B cell (primary cell): ENCODE measurements at places on chromosomes 4 and X.

- H3K27me3 ChIP-seq, result no peaks in the 10 kb centered on the region
- H3K27ac ChIP-seq, result no peak overlapping the region
- DNase-seq, result no peak
- no peak overlapping the region for H3K4me3 ChIP-seq
- no peaks in the 10 kb centered on the region for H3K4me1 ChIP-seq
- peaks cover 6% of the 10 kb centered on the region for H3K36me3 ChIP-seq
Observed at GRCh38 chr4:38055566-38055965, 95.4 kb downstream of the PTTG2 start.

- H3K4me3 ChIP-seq, result no peak overlapping the region
- H3K4me1 ChIP-seq, result no peaks in the 10 kb centered on the region
- no peak for DNase-seq
- no peaks in the 10 kb centered on the region for H3K27me3 ChIP-seq
- H3K36me3 ChIP-seq, result no peaks in the 10 kb centered on the region
- no peak overlapping the region for H3K27ac ChIP-seq
Observed at GRCh38 chr4:137923494-137923893, 318.7 kb downstream of the SLC7A11 start.

DNA sequence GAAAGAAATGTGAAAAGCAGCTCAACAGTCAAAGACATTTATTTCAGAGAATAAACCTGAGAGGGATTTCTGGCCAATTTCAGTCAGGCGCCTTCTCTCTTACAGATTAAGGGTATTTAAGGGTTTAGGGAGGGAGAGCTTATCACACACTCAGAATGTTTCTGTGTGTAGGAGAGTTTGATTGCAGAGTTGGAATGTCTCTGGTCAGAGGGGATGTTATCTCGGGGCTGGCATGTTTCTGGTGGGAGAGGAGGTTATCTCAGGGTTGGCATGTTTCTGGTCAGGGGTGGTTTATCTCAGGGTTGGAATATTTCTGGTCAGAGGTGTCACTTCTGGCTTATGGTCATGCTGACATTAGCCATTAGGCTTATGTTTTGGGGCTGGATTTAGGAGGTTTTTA is 1920.5 kb upstream of the PCDH7 start:
- H3K4me1 ChIP-seq, result no peaks in the 10 kb centered on the region
- H3K27ac ChIP-seq, result no peak overlapping the region
- H3K27me3 ChIP-seq, result no peaks in the 10 kb centered on the region
- DNase-seq, result no peak
- H3K36me3 ChIP-seq, result no peaks in the 10 kb centered on the region
- no peak overlapping the region for H3K4me3 ChIP-seq

DNA sequence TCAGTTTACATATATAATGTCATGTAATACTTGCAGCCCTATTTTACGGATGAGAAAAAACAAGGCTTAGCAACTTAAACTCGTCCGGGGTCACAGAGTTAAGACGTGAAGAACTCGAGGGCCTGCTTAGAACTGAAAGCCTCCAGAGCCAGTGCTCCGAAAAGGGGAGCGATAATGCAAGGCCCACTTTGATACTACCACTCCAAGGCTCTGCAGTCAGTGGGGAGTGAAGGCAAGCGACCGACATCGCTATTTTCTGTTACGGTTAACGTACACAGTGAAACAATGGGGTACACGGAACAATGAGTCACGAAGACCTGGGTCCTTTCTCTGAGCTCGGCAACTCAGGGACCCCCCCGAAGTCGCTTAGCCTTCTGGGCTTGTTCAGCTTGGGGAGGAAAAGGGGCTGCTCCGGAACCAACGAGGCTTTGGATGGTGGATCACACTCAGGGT is 965 bp downstream of the PPA2 start:
- no peak for DNase-seq
- peak overlapping the region; percentile 97 for H3K4me3 ChIP-seq
- H3K36me3 ChIP-seq, result peaks cover 1% of the 10 kb centered on the region
- H3K27ac ChIP-seq, result peak overlapping the region; percentile 98
- H3K4me1 ChIP-seq, result peaks cover 17% of the 10 kb centered on the region
- peaks cover 4% of the 10 kb centered on the region for H3K27me3 ChIP-seq

DNA sequence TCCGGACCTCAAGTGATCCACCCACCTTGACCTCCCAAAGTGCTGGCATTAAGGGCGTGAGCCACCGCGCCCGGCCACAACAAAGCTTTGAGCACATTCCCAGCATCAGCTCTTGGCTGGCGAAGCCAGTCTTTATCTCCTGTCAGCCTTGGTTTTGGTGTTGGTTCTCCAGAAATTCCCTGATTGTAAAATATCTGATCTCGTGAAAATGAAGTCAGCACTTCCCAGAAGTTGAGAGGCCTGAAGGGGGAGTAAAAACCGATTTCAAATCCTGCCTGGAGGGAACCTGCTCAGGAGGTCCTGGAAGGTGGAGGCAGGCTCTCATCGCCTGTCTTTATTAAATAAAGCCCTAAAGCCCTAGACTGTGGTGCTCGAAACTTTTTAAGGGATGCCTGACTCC is 33.6 kb downstream of the PTTG2 start:
- no peak for DNase-seq
- no peak overlapping the region for H3K27ac ChIP-seq
- no peaks in the 10 kb centered on the region for H3K36me3 ChIP-seq

DNA sequence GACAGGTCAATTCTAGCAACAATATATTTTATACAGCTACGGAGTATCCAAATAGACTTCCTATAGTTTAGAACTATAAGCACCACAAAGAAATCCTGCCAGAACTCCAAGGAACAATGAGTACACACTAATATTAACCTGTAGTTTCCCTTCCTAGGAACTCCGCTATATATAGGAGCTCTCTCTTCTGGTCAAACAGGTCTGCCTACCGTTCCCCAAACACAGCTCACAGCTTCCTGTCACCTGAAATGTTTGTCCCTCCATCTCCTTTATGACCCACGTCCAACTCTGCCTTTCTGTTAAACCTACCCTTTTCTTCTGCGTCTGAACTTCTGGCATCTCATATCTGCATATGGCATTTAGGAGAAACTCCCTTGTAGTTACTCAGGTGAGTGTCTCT is 10.5 kb upstream of the GJB1 start:
- no peak for DNase-seq
- no peak overlapping the region for H3K27ac ChIP-seq
- no peaks in the 10 kb centered on the region for H3K27me3 ChIP-seq
- H3K4me3 ChIP-seq, result no peak overlapping the region
- no peaks in the 10 kb centered on the region for H3K36me3 ChIP-seq
- H3K4me1 ChIP-seq, result no peaks in the 10 kb centered on the region

DNA sequence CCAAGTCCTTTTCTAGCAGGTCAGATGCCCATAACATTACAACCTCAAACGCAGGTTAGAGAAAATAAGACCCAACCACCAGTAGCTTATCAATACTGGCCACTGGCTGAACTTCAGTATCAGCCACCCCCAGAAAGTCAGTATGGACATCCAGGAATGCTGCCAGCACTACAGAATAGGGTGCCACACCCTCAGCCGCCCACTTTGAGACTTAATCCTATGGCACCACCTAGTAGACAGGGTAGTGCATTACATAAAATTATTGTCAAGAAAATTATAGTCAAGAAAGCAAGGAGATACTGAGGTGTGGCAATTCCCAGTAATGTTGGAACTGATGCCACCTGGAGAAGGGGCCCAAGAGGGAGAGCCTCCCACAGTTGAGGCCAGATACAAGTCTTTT is 19.9 kb upstream of the TRIM61 start:
- no peaks in the 10 kb centered on the region for H3K36me3 ChIP-seq
- no peaks in the 10 kb centered on the region for H3K4me1 ChIP-seq
- no peak overlapping the region for H3K27ac ChIP-seq
- no peaks in the 10 kb centered on the region for H3K27me3 ChIP-seq
- H3K4me3 ChIP-seq, result no peak overlapping the region

GRCh38 chr4:5403746-5404497 is 304.4 kb downstream of the EVC2 start:
- H3K27ac ChIP-seq, result no peak overlapping the region
- no peak for DNase-seq
- no peak overlapping the region for H3K4me3 ChIP-seq

DNA sequence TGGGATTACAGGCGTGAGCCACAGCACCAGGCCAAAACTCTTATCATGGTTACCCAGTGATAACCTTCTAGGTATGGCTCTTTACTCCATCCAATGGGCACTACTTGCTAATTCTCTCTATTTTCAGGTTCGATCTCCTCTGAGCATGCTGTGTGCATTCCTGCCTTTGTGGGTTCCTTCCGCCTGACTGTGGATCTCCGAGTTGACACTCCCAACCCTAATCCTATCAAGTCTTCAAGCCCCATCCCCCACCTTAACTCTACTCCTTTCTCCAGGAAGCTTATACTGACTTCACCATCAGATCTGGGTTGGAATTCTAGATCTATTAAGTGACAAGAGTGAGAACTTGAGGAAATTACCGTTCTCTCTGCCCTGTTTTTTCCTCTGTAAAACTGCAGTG is 64.6 kb downstream of the ZAR1 start:
- no peaks in the 10 kb centered on the region for H3K4me1 ChIP-seq
- H3K27me3 ChIP-seq, result no peaks in the 10 kb centered on the region
- H3K27ac ChIP-seq, result no peak overlapping the region

GRCh38 chr4:156242390-156242789 is 288.7 kb upstream of the CTSO start:
- H3K27ac ChIP-seq, result no peak overlapping the region
- no peak for DNase-seq
- no peaks in the 10 kb centered on the region for H3K27me3 ChIP-seq

GRCh38 chr4:99945718-99946355 is 581 bp downstream of the DNAJB14 start:
- H3K27me3 ChIP-seq, result no peaks in the 10 kb centered on the region
- H3K4me1 ChIP-seq, result peaks cover 37% of the 10 kb centered on the region
- H3K36me3 ChIP-seq, result no peaks in the 10 kb centered on the region
- H3K4me3 ChIP-seq, result peak overlapping the region; percentile 72
- DNase-seq, result no peak

GRCh38 chrX:6325437-6325836 is 96.8 kb upstream of the NLGN4X start:
- DNase-seq, result no peak
- H3K4me1 ChIP-seq, result no peaks in the 10 kb centered on the region
- no peaks in the 10 kb centered on the region for H3K27me3 ChIP-seq
- no peak overlapping the region for H3K4me3 ChIP-seq

- no peak for DNase-seq
- no peaks in the 10 kb centered on the region for H3K4me1 ChIP-seq
- H3K4me3 ChIP-seq, result no peak overlapping the region
- H3K36me3 ChIP-seq, result no peaks in the 10 kb centered on the region
- no peaks in the 10 kb centered on the region for H3K27me3 ChIP-seq
Observed at GRCh38 chr4:142211444-142211843, 575.1 kb downstream of the IL15 start.

- no peak overlapping the region for H3K27ac ChIP-seq
- no peaks in the 10 kb centered on the region for H3K36me3 ChIP-seq
- no peaks in the 10 kb centered on the region for H3K27me3 ChIP-seq
Observed at GRCh38 chr4:88791274-88791673, 93.6 kb upstream of the NAP1L5 start.

DNA sequence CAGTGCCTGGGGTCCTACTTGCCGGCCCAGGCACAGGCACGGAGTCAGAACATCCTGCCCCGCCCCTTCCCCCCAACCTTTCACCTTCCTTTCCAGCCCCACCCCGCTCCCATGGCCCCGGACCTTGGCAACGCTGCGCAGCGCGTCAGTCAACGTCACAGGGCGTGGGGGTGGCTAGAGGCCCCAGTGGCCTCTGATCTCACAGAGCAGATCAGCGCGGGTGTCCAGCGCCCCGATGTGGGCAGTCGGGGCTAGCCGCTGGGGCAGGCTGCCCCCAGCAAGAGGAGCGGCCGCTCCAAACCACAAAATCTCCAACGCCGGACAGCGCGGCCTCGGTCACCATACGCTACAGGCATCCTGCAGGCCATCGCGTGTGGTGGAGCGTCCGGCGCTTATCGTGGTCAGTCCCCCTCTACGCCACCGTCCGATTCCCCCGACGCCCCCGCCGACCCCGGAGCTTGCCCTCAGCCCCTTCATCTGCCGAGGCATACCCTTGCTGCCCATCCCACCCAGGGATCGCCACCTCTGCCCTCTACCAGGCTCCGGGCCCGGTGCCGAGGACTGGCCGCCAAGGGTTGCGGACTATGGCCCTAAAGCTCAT is 69.6 kb upstream of the APOOL start:
- no peak for DNase-seq
- H3K27ac ChIP-seq, result no peak overlapping the region
- H3K4me1 ChIP-seq, result no peaks in the 10 kb centered on the region
- no peaks in the 10 kb centered on the region for H3K27me3 ChIP-seq
- no peaks in the 10 kb centered on the region for H3K36me3 ChIP-seq

GRCh38 chrX:109831326-109831985 is 98.4 kb upstream of the ACSL4 start:
- no peaks in the 10 kb centered on the region for H3K36me3 ChIP-seq
- no peak overlapping the region for H3K27ac ChIP-seq
- H3K4me3 ChIP-seq, result no peak overlapping the region
- no peaks in the 10 kb centered on the region for H3K4me1 ChIP-seq
- H3K27me3 ChIP-seq, result no peaks in the 10 kb centered on the region

- H3K4me3 ChIP-seq, result no peak overlapping the region
- no peak overlapping the region for H3K27ac ChIP-seq
- H3K4me1 ChIP-seq, result no peaks in the 10 kb centered on the region
- no peaks in the 10 kb centered on the region for H3K27me3 ChIP-seq
Observed at GRCh38 chr4:73698217-73698616, 42.2 kb upstream of the CXCL8 start.

GRCh38 chrX:22603060-22603459 is 330.3 kb downstream of the CBLL2 start:
- no peak overlapping the region for H3K27ac ChIP-seq
- H3K4me1 ChIP-seq, result no peaks in the 10 kb centered on the region
- DNase-seq, result no peak
- H3K36me3 ChIP-seq, result no peaks in the 10 kb centered on the region

- DNase-seq, result no peak
- no peaks in the 10 kb centered on the region for H3K4me1 ChIP-seq
Observed at GRCh38 chr4:44914748-44915147, 188.4 kb upstream of the GNPDA2 start.

DNA sequence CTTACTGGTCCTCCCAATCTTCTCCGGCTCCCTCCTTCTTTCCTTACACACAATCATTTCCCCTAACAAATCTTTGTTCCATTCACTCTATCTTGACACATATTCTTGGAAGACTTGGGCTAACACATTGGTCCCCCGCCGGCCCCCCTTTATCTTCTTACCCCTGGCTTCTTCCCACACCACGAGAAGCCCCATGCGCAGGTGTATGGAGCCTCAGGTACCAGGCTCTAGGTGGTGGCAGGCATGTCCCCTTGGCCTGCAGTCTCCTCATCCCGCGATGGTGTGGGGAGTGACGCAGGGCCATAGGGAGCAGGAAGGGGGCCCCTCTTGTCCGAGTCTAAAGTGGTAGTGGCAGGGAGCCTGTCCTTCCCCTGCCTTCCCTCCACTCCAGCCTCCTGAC is 49.9 kb downstream of the DIPK2B start:
- no peaks in the 10 kb centered on the region for H3K27me3 ChIP-seq
- H3K27ac ChIP-seq, result no peak overlapping the region
- DNase-seq, result no peak
- H3K4me3 ChIP-seq, result no peak overlapping the region
- no peaks in the 10 kb centered on the region for H3K36me3 ChIP-seq
- H3K4me1 ChIP-seq, result no peaks in the 10 kb centered on the region
